ENCODE measurements at places on chromosomes 3 and 15.

GRCh38 chr3:196220587-196220986 is 4.3 kb downstream of the SLC51A start:
- no peak for DNase-seq

- DNase-seq = no peak
Observed at GRCh38 chr15:79948095-79948695, 22.8 kb downstream of the BCL2A1 start.

GRCh38 chr15:89822951-89823711 is 8.5 kb upstream of the ANPEP start:
- DNase-seq = no peak

DNA sequence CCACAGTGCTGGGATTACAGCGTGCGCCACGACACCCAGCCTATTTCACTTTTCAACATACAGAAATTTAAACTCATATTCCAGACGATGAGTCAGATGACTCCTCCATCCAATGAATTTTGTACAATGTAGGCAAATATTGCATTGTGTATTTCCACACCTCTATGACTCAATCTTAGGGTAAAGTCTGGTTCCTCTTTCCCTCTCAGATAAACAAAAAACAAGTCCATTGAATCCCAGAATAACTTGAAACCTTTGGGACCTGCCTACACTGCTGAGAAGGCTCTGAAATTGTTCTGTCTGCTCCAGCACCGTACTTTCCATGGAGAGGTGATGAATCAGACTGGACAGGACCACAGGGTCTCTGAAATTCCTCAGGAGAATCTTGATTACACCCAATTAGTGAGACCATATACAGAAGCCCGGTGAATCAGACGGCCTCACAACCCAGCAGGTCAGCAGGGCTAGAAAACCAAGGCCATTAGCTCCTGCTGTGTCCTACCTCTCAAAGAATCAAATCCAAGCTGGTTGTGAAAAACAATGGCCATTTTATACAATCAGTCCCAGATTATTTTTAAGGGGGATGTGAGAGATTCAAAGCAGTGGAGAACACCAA is 112.6 kb downstream of the ERC2 start:
- no peak for DNase-seq
